ENCODE measurements at places on chromosomes 5 and 9. TPM values are rescaled to one million over a fixed set of nuclear protein-coding genes. Genes with fewer than 3 reads are reported as not detected.

FOXD4L6 gene
- total RNA-seq: not detected

JAK2 gene
- total RNA-seq: 31.9 TPM

MEF2C gene
- total RNA-seq: 0.83 TPM

PFN3 gene
- total RNA-seq: not detected

GRAMD2B gene
- total RNA-seq: 15.7 TPM

PCDHB9 gene
- total RNA-seq: not detected

JAKMIP2 gene
- 6.3 TPM for total RNA-seq

AHRR gene
- total RNA-seq: 82.2 TPM

SV2C gene
- 0.23 TPM for total RNA-seq

PTGES gene
- total RNA-seq: 0.48 TPM

TMEM252 gene
- not detected for total RNA-seq

GHR gene
- total RNA-seq: not detected

BSPRY gene
- total RNA-seq: 14.3 TPM

DMRT3 gene
- total RNA-seq: not detected

CAMK4 gene
- total RNA-seq: 56.1 TPM

BAAT gene
- 0.24 TPM for total RNA-seq

LCN1 gene
- not detected for total RNA-seq

CNTNAP3 gene
- total RNA-seq: not detected

PCDHB12 gene
- total RNA-seq: not detected

ZNF454 gene
- total RNA-seq: not detected

WDR38 gene
- total RNA-seq: not detected

SLC27A6 gene
- not detected for total RNA-seq

MORN5 gene
- total RNA-seq: not detected

OMD gene
- not detected for total RNA-seq

NEURL1B gene
- total RNA-seq: 0.29 TPM

PSMD5 gene
- 59.0 TPM for total RNA-seq

ACER2 gene
- total RNA-seq: 2.8 TPM

DOCK2 gene
- 242 TPM for total RNA-seq

SH3PXD2B gene
- 1.3 TPM for total RNA-seq

QRFP gene
- total RNA-seq: not detected

PCDHB5 gene
- total RNA-seq: not detected

GAS1 gene
- total RNA-seq: 0.12 TPM

ALDOB gene
- not detected for total RNA-seq

SLC22A4 gene
- 2.9 TPM for total RNA-seq

NPDC1 gene
- total RNA-seq: 28.7 TPM

MCIDAS gene
- 0.48 TPM for total RNA-seq

PHF24 gene
- total RNA-seq: 1.1 TPM

PCDHGA1 gene
- total RNA-seq: 0.05 TPM

SPINK13 gene
- not detected for total RNA-seq

ODF2 gene
- total RNA-seq: 87.3 TPM

MGAT4B gene
- 101 TPM for total RNA-seq

SIMC1 gene
- 25.5 TPM for total RNA-seq

PCDHB8 gene
- not detected for total RNA-seq

GRXCR2 gene
- not detected for total RNA-seq

SPINK4 gene
- total RNA-seq: not detected

GPR150 gene
- total RNA-seq: 1.7 TPM

IRGM gene
- 7.6 TPM for total RNA-seq

PCDHGB1 gene
- total RNA-seq: 0.19 TPM

CARTPT gene
- total RNA-seq: not detected

TMC1 gene
- not detected for total RNA-seq

MOB3B gene
- 1.6 TPM for total RNA-seq
